ENCODE measurements at places on chromosomes 5 and 9. TPM values are rescaled to one million over a fixed set of nuclear protein-coding genes. Genes with fewer than 3 reads are reported as not detected.
A peak's percentile ranks its signal among the peaks of the same experiment; 100 is the strongest.

Gene MYOT
- not detected for total RNA-seq

- DNase-seq, result no peak
Observed at GRCh38 chr9:92275541-92275940, 18.0 kb downstream of the IARS1 start.

Gene AUH
- total RNA-seq, result 14.5 TPM

DNA sequence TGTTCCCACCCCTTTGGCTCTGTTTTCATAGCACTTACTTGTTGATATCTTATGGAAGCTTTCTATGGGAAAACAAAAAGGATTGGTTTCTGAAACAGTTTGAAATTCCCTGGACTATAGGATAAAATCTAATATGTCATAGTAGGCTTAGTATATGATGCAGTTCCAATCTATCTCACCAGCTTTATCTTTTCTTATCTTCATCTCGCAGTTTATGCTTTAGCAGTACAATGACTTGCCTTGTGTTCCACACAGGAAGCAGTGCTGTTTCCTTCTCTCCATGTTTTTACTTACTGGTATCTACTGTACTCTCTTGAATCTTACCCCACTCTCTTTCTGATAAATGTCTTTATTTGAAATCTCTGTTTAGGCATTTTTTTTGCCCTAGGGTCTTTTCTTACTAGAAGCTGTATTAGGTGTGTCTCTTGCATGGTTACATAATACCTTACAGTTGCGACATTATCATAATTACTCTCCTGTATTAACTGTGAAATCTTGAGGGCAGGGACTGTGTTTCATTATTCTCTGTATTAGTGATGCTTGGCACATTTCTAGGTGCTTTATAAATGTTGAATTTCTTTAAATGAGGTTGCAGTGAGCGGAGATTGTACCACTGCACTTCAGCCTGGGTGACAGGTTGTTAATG is 76.3 kb downstream of the FOCAD start:
- peak; percentile 44 for DNase-seq

DNA sequence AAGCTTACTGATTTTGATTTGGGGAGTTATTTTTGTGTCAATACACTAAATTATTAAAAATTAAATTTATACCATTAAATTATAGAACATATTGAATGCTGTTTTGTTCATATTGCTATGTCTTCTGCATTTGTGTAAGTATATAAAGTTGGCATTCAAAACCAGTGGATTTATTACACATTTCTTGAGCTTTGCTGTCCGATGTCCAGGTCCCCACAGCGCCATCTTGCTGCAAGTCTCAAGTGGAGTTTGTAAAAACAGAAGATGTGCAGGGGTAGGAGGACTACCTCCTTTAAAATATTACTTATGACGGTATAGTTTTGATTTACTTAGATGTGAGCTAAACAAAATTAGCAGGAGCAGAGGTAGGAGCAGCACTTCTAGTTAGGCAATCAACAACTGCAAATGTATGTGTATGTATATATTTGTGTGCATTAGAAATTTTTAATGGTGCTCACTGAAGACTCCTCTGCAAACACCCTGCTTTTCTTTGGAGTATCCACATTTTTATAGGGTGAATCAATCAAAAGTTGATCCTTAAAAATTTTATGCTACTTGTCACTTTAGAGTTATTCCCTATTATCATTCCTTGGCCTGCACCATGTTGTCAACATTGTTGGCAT is 37.4 kb downstream of the CPEB4 start:
- no peak for DNase-seq

DNA sequence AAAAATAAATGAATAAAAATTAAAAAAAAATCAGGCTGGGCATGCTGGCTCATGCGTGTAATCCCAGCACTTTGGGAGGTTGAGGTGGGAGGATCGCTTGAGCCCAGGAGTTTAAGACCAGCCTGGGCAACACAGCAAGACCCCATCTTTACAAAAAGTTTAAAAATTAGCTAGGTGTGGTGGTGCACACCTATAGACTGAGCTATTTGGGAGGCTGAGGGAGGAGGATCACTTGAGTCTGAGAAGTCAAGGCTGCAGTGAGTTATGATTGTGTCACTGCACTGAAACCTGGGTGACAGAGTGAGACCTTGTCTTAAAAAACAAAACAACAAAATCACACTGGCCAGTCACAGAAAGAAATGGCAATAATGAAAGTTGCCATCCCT is 3.4 kb upstream of the CNTRL start:
- DNase-seq, result no peak

GRCh38 chr5:1212881-1213280 is 11.5 kb downstream of the SLC6A19 start:
- DNase-seq, result no peak

Gene ZNF454
- total RNA-seq, result 0.54 TPM

GRCh38 chr9:133109931-133110650 is 10.9 kb downstream of the RALGDS start:
- no peak for DNase-seq

GRCh38 chr9:126482361-126483044 is 131.2 kb upstream of the LMX1B start:
- no peak for DNase-seq

DNA sequence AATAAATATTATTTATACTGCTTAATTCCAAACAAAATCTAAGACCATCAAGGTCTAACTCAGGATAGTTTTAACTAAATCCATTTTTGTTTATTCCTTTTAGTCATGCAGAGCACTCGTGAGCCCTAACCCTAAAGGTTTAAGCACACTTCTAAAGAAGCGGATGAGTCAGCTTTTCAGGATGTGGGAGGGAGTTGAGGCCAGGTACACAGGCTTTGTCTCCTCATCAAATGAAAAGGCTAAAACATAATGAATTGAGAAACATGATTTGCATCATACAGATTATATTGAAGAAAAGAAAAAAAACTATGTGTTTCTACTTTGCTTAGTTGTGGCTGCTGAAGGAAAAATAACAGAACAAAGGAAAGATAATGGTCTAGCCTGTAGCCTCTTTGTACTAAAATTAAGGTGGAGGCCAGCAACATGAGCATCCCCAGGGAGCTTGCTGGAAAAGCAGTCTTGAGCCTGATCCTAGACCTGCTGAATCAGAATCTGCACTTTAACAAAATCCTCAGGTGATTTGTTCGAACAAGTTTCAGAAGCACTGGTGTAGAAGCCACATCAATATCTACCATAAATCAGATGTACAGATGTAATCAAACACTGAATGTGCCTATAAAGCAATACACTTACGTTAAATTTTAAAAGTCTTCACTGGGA is 21.1 kb upstream of the ISCA1 start:
- DNase-seq, result no peak

Gene PROB1
- 2.4 TPM for total RNA-seq

Gene LCN15
- not detected for total RNA-seq

Gene SMIM32
- not detected for total RNA-seq

Gene GCNT4
- total RNA-seq, result 0.27 TPM

Gene ZNF484
- total RNA-seq, result 3.8 TPM

Gene BAAT
- not detected for total RNA-seq

GRCh38 chr9:122195875-122196274 is 32.9 kb downstream of the LHX6 start:
- DNase-seq, result no peak

Gene PCDHGA6
- total RNA-seq, result 1.9 TPM

- no peak for DNase-seq
Observed at GRCh38 chr9:14256588-14256987, 57.4 kb downstream of the NFIB start.

GRCh38 chr9:38251036-38251860 is 141.3 kb upstream of the ALDH1B1 start:
- DNase-seq, result no peak

DNA sequence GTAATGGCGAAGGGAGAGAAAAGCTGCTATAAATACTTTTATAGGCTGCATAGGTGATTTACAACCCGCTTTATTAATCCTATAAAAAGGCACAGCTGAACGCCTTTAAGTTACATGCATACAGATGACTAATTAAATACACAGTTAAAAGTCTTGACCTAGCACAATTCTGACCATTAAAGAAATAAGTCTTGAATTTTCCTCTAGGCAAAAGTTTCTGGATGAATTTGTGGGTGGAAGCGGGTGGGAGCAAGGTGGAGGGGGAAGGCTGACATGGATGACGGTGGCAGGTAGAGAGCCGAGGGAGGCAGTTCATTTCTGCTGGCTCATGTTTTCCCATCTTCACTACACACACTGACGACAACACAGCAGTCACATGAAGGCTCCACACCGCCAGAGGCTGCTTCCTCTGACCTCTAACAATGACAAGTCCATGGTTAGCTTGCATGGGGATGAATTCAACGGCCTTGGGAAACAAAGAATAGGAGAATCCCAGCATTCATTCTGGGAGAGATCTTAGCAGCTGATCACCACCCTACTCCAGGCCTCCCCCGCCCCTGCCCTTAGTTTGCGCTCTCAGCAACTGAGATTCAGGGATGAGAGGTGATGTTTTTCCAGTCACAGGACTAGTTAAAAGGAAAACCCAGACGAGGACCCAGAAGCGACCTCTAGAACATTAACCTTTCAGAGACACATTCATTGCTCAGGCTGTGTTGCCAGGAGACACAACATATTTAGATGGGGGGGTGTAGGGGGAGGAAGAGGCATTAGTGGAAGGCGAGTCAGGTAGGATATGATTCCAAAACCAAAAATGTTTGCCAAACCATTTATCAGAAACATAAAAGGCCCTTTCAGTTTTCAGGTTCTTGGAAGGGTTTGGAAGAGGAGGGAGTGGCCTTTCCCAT is 329.3 kb downstream of the PIK3R1 start:
- no peak for DNase-seq
